ENCODE measurements at places on chromosomes 6 and 20.

GRCh38 chr6:25963426-25964123 lies 973 bp downstream of the TRIM38 start:
- no peak for DNase-seq

GRCh38 chr20:39823224-39823623 lies 861.1 kb downstream of the DHX35 start:
- no peak for DNase-seq

DNA sequence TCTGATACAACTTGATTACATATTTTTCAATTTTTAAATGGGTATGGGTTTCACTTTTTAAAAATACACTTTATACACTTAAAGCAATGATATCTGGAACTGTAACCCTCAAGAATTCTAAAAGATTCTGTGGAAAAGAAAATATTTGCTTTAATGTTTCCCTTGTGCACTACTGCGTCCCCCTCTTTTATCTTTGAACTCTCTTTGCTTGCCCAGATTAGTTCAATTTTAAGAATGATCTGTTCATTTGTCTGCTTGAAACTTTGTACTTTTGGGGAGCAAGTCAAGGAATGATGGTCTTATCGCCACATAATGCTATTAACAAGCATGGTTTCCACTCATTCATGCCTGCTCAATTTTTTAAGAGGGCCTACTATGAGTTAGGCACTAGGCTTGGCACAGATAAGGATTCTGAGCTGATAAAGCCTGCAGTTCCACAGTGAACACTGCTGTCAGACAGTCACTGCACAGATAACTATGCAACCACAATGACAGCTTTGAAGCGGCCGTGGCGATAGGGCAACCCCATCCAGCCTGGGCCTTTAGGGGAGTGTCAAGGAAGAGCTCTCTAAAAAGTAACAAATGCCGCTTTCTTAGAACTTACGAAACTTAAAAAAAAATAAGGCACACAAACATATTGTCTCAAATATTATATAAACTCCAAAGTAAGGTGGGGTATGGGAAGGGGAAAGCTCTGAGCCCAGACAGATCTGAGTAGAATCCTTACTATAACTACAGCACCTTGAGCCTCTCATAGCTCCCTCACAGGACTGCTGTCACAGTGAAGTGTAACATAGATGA lies 29.7 kb downstream of the FYN start:
- DNase-seq: peak; percentile 58

DNA sequence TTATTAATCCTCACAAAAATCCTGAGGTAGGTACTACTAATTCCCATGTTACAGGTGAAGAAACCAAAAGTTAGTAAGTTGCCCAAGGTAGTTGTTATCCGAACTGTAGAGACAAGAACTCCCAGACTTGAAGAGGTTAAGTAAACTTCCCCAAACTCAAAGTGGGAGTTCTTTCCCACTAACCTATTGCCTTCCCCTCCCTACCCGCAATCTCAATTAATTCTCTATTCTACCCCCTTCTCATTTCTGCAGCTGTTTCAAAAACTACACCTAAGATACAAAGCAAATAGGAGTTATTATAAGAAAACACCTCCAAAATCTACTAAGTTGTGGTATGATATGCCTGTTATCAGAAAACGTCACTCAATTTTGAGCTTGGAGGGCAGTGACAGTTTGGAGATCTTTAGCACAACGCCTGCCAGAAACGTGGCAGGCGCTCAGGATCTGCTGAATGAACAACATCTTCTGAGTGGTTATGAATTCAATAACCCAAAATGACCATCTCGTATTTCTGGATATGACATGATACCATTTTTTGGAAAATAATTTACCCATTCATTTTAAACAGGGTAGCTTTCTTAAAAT lies 7.1 kb downstream of the CSNK2A1 start:
- DNase-seq: no peak

GRCh38 chr6:15823838-15824414 lies 161.1 kb upstream of the DTNBP1 start:
- DNase-seq: no peak

GRCh38 chr6:149209871-149210775 lies 107.4 kb upstream of the TAB2 start:
- DNase-seq: no peak

GRCh38 chr20:16273812-16274555 lies 299.3 kb downstream of the KIF16B start:
- no peak for DNase-seq

- DNase-seq: no peak
Measured at GRCh38 chr6:4935486-4935885, 68.4 kb downstream of the RPP40 start.

DNA sequence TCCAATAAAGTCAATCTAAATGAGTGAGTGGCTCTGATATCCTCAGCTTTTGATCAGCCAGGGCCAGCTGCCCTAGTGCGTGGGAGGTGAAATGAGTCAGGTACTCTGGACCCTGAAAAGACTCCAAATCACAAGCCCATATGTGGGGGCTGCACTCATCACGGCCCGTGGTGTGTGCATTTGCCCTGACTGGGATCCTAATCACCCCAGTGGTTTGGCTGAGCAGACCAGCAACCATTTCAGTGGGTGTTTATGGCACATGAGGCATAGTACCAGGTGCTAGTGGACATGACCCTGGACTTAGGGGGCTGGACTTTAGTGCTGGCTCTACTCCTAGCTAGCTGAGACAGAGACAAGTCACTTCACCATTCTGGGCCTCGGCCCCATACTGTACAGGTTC lies 39.4 kb downstream of the SCML4 start:
- no peak for DNase-seq

DNA sequence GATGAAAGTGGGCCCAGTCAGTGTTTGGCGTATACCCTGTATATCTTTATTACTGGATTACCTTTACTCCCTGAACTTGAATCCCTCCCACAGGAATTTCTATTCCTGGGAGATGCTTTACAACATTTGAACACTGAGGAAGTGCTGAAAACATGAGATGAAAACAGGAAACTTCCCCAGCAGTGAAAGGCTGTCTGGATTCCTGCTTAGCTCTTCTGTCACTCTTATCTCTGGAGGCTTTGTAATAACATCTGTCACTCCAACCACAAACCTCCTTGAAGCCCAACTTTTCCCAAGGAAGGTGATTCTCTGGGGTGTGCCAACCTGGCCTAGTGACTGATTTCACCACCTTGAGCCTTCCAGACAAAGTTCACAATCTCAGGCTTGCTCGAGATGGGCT lies 264.5 kb upstream of the BMP2 start:
- no peak for DNase-seq

GRCh38 chr6:168712993-168713392 lies 272.0 kb downstream of the SMOC2 start:
- DNase-seq: no peak

DNA sequence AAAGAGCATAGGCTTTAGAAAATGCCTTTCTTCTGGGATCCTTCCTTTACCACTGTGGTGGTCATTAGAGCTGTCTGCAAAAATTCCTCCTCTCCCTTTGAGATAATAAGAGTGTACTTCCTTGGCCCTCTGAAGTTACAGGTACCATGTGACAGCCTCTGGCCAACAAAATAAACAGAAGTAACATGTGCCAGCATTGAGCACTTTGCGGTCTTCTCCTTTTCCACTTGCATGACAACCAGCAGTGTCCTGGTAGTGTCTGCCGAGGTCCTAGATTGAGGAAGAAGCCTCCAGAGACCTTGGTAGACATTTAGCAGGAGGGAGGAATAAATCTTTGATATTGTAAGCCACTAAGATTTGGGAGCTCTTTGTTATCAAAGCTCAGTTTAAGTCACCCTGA lies 87.5 kb upstream of the ARID1B start:
- DNase-seq: no peak

DNA sequence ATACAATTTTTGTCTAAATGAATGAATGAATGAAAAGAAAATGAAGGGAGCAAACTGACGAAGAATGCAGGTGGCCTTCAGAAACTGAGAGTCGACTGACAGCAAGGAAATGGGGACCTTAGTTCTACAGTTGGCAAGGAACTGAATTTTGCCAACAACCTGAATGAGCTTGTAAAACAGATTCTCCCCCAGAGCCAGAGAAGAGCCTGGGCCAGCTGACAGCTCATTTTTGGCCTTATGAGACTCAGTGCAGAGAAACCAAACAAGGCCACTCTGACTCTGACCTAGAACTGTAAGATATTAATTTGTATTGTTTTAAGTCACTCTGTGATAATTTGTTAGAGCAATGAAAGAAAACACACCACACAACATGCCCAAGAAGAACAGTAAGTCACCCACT lies 21.8 kb downstream of the MAN1A1 start:
- DNase-seq: no peak

DNA sequence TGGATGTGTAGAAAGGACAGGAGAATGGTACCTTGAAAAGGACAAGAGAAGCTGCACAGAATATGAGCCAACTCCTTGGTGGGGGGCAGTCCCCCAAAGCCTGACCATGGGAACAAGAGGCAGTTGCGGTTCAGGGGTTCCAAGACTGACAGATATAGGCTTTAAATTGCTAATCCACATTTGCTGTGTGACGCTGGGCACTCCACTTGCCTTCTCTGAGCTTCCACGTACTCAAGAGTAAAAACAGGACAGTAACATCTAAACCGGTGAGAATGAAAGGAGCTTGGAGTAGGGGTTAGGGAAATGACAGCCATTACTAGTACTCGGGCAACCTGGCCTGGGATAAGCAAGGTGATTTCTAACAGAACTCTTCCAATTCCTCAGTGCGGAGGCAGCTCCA lies 57.9 kb upstream of the LRFN2 start:
- no peak for DNase-seq

- DNase-seq: no peak
Measured at GRCh38 chr6:166377721-166378120, 5.0 kb downstream of the MPC1 start.

GRCh38 chr6:150631283-150631983 lies 31.7 kb downstream of the PLEKHG1 start:
- no peak for DNase-seq

DNA sequence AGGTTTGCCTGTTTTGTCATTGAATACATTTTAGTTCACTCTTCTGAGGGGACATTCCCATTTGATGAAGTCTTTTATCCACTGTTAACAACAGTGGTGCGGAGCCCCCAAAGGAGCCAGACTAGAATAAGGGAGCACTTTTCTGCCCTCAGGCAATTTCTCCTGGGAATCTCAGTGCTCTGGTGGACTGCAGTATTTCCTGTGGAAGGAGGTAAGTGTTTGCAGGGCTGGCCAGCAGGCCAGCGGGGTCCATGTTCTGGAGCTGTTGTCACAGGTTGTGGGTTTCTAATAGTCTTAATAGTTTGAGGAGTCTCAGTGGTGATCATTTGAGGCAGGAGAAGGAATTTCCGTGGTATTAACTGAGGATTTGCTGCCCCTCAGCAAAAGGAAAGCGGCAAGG lies 83.5 kb downstream of the ASXL1 start:
- no peak for DNase-seq

- DNase-seq: no peak
Measured at GRCh38 chr6:133547136-133547535, 306.0 kb downstream of the EYA4 start.

DNA sequence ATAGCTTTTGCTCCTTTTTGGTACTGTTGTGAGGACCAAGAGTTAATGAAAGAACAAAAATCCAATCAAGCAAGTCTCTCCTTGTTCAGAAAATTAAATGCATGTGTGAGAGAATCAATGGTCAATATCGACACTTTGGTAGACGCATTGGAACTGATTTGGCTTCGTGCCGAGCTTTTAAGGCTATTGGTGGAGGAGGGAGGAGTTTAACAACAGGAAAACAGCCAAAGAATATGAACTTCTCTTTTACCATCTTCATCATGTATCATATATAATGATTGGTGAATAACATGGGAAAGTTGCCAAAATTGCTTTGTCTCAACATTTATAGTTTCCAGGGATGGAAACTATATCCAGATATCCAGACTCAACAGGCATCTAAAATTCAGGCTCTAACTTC lies 266.5 kb upstream of the CITED2 start:
- no peak for DNase-seq

DNA sequence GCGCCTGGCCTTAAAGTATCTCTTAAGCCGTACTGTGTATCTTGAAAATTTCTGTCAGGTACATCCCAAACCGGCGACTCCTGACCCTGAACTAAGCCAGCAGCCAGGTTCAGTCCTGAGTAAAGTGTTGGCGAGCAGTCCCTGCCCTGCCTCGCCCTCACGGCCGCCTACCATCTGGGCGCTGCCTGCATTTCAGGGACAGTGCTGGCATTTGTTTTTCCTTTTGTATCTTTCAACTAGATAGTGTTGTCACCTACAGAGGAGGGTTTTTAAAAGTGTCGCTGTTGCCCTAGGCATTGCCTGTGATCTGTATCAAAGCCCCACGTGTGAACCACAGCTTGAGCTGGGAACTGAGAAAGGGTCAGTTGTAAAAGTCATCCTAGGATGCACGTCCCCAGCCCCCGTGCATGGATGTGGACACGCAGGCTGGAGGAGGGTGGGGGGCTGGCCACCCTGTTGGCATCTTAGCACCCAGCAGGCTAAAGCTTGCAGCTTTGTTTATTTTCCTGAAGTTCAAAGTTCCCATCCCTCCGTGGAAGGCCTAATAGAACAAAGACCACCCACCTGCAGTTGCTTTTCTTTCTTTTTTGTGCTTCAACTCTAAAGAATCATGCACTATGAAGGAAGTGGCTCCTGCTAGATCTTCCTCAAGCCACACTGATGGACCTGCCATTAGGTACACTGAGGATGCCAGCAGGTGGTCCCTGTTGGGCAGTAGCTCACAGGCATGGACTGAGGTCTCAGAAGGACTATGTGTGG lies 136.8 kb downstream of the ZDHHC14 start:
- DNase-seq: no peak

GRCh38 chr6:140980265-140980887 lies 1152.3 kb upstream of the GJE1 start:
- no peak for DNase-seq

DNA sequence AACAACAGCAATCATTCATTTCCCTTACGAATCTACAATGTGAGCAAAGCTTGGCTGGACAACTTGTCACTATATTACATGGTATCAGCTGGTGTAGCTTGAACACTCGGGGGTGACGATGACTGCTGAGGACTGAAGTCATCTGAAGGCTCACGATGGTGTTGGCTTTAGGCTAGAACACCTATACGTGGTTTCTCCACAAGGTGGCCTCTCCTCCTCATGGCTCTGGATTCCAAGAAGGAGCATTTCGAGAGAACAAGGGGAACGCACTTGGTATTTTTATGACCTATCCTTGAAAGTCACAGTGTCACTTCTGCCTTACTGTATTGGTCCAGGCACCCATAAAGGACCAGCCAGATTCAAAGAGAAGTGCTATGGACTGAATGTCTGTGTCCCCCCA lies 37.5 kb upstream of the ADGRF1 start:
- no peak for DNase-seq

DNA sequence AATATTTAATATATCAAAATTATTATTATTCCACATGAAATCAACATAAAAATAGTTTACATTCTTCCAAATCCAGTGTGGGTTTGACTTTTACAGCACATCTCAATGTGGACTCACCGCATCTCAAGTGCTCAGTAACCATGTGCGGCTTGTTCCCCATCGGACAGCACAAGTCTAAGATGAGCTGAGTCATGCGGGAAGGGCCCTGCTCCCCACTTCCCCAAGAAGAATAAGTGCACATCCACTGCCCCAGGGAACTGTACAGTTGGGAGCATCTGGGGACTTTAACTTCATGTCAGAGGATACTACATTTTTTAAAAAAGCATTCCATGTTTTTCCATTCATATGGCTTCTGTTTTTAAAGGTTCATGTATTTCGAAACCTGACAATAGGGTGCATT lies 325.6 kb downstream of the BTBD3 start:
- no peak for DNase-seq
